ENCODE measurements at places on chromosomes 2 and 18.

- DNase-seq = no peak
Observed at GRCh38 chr2:119491776-119492525, 32.3 kb downstream of the SCTR start.

DNA sequence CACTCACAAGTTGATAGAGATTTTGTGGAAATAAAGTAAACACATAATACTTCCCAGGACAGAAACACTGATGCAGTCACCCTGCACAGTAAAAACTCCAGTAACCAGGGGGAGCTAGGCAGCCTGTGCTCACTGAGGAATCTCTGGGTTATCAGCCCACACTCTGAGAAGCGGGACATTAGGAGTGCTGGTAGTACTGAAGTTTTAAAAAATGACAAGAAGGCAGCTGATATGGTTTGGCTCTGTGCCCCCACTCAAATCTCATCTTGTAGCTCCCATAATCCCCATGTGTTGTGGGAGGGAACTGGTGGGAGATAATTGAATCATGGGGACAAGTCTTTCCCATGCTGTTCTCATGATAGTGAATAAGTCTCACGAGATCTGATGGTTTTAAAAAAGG is 31.4 kb downstream of the KCTD1 start:
- no peak for DNase-seq

GRCh38 chr2:71596011-71596410 is 142.7 kb downstream of the DYSF start:
- peak; percentile 73 for DNase-seq

GRCh38 chr2:222837643-222838056 is 23.2 kb upstream of the ACSL3 start:
- DNase-seq = no peak

GRCh38 chr18:23583071-23583865 is 3.0 kb downstream of the NPC1 start:
- DNase-seq = no peak

- DNase-seq = no peak
Observed at GRCh38 chr2:232113821-232114220, 152.3 kb downstream of the DIS3L2 start.

GRCh38 chr2:169478339-169478738 is 955 bp upstream of the BBS5 start:
- no peak for DNase-seq

DNA sequence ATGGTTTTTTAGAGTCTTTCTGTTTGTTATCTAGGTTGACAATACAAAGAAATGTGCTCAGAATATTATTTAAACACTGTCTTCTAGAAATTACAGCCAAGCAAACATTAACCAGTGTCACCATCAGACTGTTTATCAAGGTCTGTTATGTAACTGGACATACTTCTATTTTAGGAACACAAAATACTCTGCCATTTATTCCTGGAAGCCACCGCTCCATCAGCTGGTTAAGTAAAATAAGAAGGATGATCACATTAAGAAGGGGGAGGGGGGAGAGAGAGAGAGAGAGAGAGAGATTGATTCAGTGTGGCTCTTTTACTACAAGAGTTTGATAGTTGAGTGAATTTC is 47.9 kb downstream of the MBP start:
- no peak for DNase-seq

DNA sequence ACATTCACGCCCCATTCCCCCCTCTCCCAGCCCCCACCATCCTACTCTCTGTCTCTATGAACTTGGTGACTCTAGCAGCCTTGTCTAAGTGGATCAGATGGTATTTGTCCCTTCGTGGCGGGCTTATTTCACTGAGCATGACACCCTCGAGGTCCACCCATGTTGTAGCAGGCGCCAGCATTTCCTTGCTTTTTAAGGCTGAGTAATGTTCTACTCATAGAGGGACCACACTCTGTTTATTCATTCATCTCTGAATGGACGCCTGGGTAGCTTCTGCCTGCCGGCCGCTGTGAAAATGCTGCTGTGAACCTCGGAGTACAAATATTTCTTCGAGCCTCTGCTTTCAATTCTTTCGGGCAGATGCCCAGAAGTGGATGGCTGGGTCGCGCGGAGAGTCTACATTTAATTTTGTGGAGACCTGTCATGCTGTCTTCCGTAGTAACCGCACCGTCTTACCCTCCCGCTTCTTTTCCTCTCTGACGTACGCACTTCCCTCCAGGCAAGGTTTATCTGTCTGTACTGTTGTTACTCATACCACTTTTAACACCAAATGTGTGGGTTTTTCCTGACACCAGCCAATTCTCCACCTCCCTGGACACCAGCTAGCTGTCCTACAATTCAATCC is 5.6 kb downstream of the CROCC2 start:
- no peak for DNase-seq

DNA sequence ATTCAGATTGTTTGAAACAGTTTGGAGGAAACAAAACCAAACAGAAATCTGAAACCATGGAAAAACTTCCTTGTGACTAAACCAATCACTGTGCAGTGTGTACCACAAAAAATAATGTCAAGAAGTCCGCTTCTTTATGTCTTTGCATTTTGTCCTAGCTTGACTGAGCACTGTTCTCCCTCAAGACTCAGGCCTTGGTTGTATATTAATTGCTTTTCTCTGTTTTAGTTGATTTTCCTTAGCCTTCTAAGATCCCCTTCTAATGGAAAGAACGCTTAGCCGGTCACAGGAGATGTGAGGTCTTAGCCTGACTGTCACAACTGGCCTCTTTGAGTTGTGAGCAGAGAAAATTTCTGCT is 56.6 kb downstream of the LCLAT1 start:
- DNase-seq = no peak

Data from anterior cingulate cortex (tissue), 58 donors.